ENCODE measurements at places on chromosomes 11 and 22.

DNA sequence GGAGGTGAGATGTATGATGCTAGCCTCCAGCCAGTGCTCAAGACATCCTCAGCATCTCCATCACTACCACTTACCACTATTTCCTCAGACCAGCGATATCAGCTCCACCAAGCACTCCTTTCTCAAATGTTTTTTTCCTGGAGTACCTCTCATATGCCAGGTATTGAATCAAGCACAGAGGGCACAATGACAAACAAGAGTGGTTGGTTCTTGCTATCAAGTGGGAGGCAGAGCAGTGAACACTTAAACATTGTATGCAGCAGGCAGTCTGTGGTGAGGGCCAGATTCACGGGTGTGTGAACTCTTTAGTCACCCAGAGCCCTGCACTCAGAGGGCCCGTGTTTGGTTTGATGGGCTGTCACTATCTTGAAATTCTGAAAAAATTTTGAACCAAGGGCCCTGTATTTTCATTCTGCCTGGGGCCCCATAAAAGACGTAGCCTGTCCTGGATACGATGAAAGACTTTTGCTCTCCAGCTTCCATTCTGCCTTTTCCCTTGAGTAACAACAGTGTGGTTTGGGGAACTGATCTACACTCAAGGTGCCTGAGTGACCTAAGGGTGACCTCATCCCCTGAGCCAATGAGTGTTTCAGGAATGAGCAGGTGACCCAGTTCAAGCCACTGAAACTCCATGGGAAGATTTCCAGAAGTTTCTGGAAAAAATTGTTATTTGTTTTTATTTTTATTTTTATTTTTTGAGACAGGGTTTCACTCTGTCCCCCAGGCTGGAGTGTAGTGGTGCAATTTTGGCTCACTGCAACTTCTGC is 348.4 kb upstream of the NARS2 start:
- no peak for DNase-seq

DNA sequence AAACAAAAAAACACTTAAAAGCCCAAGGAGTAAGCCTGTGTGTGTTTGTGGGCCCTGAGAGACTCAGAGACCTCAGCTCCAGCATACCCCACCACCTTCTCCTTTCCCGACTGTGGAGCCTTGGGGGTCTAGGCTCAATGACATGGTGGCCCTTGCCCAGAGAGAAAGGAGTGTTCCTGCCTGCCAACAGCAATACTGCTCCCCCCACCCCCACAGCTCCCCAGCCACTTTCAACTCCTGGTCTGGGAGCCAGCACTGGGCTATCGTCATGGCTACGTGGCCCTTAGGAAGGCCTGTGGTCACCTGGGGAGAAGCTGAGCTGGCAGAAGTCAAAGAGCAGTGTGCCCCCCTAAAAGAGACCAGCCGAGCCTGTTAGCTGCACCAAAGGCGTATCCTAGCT is 2.6 kb downstream of the PPP1R14B start:
- DNase-seq, result no peak

- DNase-seq, result no peak
Observed at GRCh38 chr11:121304759-121305158, 12.2 kb downstream of the SC5D start.

- DNase-seq, result no peak
Observed at GRCh38 chr11:36230779-36231699, 58.2 kb downstream of the COMMD9 start.

DNA sequence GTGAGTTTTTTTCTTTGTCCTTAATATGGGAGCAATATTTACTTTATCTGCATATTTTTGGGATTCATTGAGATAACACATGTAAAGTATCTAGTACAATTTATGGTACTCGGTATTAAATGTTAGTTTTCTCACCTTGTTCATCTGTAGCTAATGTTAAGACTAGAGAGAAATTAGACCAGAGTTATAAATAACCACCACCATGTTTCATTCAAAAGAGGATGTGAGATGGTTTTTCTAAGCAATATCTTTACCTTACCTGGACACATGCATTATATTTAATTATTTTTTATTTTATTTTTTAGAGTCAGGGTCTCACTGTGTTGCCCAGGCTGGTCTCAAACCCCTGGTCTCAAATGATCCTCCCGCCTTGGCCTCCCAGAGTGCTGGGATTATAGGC is 18.4 kb downstream of the ARHGAP42 start:
- no peak for DNase-seq

GRCh38 chr11:11215944-11216343 is 137.1 kb downstream of the CSNK2A3 start:
- DNase-seq, result no peak

GRCh38 chr22:37454857-37455686 is 27.8 kb upstream of the ELFN2 start:
- DNase-seq, result no peak

DNA sequence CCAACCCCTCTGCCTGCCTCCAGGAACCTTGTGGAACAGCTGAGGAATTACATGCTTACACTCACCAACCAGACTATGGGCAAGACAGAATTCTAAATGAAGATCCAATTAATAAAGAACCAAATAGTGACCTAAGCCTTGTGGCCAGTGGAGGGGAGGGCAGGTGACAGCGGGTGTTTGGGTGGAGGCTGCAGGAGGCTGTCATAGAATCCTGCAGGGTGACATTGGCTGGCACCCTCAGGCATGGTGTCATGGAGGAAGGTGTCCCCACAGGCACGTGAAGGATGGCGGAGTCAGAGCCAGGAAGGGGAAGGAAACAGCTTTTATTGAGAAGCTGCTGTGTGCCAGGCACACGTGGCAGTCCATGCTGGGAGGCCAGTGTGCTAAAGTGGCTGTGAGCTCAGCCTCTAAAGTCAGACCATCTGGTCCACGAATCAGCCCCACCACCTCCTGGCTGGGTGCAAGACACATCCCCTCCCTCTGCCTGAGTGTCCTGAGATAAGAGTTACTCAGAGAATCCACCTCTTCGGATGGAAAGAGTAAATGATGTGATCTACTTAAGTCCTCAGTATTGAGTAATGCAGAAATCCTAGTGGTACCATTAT is 8.7 kb downstream of the MYO18B start:
- no peak for DNase-seq

- DNase-seq, result no peak
Observed at GRCh38 chr11:121485216-121485615, 32.4 kb upstream of the SORL1-AS1 start.

DNA sequence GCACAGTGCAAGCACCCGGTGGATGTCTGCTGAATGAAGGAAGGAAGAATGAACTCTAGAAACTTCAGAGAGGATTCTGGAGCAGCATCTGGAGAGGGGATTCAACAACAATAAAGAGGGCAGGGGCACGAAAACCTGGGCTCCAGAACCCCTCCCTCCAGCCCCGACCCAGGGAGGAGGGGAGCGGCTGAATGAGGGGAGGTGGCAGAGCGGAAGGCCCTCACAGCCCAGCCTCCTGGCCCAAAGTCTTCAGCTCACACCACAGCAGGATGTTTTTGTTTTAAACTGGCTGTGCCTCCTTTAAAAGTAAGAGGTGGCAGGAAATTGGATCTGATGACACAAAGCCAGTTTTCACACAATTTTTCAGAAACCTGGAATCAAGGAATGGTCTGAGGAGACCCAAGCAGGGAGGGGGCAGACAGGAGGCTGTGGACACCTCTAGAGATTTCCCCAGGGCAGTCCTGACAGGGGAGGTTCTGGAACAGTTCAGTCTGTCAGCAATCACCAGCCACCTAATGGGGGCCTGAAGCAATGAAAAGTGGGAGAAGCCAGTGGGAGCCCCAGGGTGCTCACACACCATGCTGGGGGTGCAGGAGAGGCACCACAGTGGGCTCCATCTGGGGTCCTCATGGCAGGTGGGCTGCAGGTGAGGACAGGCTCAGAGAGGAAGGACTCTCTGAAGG is 44.4 kb upstream of the TCF20 start:
- no peak for DNase-seq

DNA sequence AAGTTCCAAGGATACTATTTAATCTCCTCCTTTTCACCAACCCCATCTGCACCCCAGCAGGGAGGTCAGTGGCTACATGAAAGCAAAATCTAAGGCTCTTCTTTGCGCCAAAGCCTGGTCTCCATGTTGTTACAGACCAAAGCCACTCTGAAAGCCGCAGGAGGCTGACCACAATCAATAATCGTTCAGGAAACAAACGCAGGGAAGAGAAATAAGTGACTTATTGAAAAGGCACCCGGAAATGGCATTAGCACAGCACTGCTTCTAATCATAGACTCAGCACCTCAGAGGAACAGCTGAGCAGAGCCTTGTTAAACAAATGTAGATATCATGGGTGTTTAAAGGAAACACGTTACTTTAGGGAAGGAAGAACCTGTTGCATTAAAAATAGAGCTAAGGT is 183.9 kb downstream of the KIRREL3 start:
- DNase-seq, result no peak

- no peak for DNase-seq
Observed at GRCh38 chr11:128155590-128155989, 431.8 kb downstream of the ETS1 start.

GRCh38 chr11:86249307-86250098 is 5.0 kb downstream of the EED start:
- no peak for DNase-seq

DNA sequence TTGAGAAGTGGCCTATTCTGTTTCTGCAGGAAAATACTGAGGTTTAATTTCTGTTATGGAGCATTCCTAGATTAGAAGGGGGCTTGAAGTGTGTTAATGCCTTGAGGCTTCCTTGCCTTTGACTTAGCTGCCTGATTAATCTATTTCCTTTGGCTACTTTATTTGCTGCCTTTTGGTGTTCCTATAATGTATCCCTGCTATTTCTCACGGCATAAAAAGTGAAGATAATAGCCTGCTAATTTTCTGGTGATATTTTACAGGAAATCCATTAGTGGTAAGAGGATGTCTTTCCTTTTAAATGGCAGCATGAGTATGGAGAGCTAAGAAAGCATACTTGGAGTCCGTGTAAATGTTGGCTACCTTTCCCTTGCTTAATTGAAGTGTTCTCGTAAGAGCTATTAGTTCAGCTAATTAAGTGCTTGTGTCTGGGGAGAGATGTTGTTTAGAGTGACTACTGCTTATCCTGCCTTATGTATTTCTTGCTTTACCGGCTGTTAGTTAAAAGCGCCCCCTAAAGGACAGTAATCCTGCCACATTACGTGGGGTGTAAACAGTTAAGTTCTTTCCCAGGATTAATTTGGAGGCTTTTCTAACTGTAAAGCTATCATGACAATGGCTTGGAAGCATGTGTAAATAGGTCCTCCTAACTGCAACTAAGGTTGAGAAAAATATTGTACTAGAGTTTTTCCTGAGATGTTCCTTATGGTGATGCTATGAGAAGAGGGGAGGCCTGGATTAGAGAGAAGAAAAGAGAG is 45.6 kb downstream of the ZNF280B start:
- DNase-seq, result no peak

DNA sequence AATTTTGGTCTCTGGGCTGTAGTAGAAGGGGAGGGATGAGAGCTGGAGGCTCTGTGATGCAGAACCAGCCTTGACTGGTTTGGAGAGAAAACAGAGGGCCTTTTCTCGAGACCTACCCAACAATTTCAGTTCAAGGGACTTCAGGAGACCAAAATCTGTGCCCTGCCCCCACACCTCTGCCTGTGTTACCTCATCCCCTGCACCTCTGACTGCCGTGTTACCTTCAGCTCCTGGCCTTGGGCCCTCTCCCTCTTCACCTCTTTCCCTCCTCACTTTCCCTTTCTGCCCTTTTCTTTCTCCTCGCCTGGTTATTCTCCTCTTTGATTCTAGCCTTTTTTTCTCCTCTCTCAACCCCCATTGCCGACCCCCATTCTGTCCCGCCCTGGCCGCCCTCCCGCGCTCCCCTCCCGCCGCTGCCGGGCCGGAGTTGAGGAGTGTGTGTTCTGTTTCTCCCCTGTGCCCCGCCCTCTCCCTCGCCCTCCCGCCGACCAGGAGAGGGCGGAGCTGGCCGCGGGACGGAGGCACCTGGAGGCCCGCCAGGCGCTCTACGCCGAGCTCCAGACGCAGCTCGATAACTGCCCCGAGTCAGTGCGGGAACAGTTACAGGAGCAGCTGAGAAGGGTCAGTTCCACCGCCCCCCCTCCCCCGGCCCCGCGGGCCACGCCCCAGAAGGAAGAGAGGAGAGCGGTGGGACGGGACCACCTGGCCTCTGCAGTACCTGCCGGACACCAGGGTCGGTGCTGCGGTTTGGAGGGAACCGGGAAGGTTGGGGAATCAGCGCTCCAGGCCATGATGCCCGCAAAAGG is 27.2 kb downstream of the PHLDB1 start:
- DNase-seq, result no peak
